ENCODE measurements at places on chromosomes 7 and 10. TPM values are rescaled to one million over a fixed set of nuclear protein-coding genes. Genes with fewer than 3 reads are reported as not detected.

- DNase-seq = no peak
Observed at GRCh38 chr10:68595513-68595912, 35.4 kb downstream of the TET1 start.

Gene SERPINE1
- total RNA-seq = 125 TPM

Gene SMKR1
- not detected for total RNA-seq

- no peak for DNase-seq
Observed at GRCh38 chr7:72309476-72309875, 102.7 kb downstream of the CALN1 start.

GRCh38 chr7:141203177-141203576 is 129.3 kb downstream of the TMEM178B start:
- no peak for DNase-seq

GRCh38 chr7:70455925-70456324 is 676.0 kb upstream of the GALNT17 start:
- DNase-seq = no peak

Gene MEIG1
- not detected for total RNA-seq

- no peak for DNase-seq
Observed at GRCh38 chr7:143882020-143882603, 19.9 kb downstream of the TCAF1 start.

GRCh38 chr10:114605155-114605797 is 52.8 kb downstream of the ABLIM1 start:
- no peak for DNase-seq

Gene HMX2
- total RNA-seq = not detected

Gene CYP2C19
- 2.1 TPM for total RNA-seq

All from upper lobe of left lung (tissue), 6 donors.